Endothelial cell (in vitro differentiated cells): ENCODE measurements at places on chromosomes 6 and 20. TPM values are rescaled to one million over a fixed set of nuclear protein-coding genes. Genes with fewer than 3 reads are reported as not detected.

GRCh38 chr6:89509777-89510281, 76.9 kb downstream of the ANKRD6 start:
- no peak for DNase-seq

DNA sequence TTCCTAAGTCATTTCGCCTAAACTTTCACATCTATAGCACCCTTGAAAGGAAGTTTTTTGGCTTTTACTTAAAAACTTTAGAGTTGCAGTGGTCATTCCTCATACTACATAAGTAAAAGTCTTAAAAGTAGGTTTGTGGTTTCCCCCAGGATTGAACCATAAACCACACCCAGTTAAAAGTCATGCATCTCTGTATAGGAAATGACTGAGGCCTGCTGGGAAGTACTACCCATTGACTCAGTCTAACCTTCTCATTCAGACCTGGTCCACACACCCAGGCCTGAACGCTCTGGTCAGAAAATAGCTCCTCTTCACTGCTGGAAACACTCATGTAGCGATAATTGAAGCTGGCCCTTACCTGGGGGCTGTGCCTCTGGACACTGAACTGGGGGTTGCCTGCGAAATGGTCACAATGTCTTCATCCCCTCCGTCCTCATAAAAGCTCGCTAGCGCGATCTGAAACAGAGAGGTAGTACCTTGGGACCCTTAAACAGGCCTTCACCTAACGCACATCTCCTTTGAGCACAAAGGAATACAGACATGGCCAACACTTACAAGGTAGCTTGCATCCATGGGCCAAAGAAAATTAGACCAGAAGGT, 2.6 kb downstream of the NSFL1C start:
- no peak for DNase-seq

The TGM2 gene
- 216 TPM for total RNA-seq

DNA sequence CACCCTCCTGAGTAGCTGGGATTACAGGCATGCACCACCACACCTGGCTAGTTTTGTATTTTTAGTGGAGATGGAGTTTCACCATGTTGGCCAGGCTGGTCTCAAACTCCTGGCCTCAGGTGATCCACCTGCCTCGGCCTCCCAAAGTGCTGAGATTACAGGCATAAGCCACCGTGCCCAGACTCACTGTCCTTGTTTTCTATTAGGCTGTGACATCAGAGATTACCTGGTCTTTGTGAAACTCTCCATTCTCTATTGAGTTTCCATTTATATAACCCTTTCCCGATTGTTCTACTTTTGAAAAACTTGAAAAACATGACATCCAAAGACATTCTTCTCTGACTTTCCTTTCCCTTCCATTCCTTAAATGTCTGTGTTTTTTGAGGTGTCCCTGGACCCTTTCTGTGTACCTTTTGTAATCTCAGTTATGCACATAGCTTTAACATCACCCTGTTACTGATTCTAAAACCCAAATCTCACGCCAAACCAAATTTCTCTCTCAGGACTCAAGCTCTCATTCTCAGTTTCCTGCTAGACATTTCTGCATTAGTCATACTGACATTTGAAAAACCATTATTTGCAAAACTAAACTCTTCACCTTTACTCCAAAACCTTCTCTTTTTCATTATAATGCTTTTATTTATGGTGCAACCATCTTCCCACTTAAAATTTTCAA, 137.0 kb downstream of the KHDC1L start:
- no peak for DNase-seq

- DNase-seq, result no peak
Measured at GRCh38 chr6:83962582-83962981, 71.0 kb upstream of the MRAP2 start.

- DNase-seq, result no peak
Measured at GRCh38 chr6:147078602-147079001, 125.6 kb upstream of the STXBP5 start.

GRCh38 chr6:56796196-56796532, 153.5 kb upstream of the DST start:
- DNase-seq, result no peak

- DNase-seq, result peak; percentile 76
Measured at GRCh38 chr20:23049201-23050075, at the start of gene THBD. THBD (minus strand) TSS chr20:23049672; CDS start chr20:23049504, 168 bp downstream.

DNA sequence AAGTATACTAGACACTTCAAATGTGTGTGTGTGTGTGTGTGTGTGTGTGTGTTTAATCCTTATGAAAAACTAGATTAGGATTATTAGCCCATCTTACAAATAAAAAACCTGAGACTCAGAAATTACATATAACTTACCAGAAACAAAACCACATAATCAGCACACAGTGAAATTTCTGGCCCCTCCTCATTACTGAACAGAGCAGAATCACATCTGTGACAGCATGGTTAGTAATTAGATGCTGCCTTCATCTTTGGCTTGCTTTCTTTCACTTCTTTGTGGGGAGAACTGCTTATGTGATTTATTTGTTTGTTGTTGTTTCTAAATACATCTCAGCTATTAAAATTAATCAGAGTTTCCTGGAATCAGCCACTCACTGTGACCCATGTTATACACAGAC, 267.1 kb downstream of the TENT5A start:
- DNase-seq, result no peak
